ENCODE measurements at places on chromosomes 6 and 20.

DNA sequence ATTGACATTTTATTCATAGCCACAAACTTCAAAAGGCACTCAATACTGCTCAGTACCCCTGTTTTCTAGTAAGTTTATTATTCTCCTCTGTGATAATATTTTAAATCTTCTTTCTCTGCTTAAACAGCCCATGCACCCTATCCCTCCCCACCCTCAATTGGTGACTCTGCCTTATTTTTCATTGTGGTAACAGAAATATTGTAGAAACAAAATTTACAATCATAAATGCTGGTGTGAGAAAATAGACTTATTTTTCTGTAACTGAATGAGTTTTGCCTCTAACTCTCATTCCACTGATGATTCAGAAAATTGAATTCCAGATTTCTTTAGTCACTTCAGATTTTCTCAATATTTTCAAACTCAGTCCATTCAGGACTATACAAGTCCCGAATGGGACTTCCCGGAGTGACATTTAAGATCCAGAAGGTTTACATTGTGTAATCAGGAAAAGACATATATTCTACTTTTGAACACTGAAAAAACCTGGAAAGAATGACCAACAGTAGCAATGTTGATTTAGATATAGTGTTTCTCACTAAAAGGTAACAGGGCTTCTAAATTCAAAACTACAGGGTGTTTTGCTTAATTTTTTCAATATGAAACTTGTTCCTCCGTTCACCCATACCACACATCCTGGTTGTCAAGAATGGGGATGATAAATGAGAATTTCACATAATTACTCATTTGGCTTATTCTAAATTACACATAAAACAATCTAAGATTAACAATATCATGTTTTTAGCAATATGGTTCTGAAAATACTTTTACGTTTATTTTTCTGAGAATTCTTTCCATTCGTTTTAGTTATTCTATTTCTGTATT, 34.8 kb upstream of the UST start:
- DNase-seq, result no peak

DNA sequence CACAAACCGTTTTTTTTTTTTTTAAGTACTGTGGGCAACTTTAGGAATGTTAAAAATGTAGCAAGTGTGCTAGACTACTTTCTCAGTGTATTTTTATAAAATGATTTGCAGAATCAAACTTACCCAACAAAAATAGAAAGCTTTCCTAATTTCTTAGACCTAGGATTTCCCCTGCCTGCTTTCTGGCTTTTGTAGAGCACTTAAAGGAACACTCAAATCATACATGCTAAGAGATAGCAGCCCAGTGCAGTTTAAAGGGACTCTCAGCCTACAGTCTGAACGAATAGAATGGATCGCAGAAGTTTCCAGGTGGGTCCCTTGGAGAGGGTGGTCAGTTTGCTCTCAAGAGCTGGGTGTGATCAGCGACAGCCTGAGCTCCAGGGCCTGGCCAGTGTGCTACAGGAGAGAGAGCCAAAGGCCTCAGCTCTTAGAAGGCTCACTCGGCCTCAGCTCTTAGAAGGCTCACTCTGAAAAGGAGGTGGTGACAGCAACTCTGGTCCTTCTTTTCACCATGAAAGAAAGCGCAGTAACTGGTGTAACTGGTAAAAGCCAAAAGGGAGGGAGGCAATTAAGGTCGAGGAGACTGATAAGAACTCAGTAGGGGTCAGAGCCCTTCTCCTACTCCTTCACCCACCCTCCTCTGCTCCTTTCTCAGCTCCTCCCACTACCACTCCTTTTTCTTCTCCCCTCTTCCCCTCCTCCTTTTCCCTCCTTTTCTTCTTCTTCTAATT, 142.4 kb downstream of the ZFP64 start:
- DNase-seq, result no peak

DNA sequence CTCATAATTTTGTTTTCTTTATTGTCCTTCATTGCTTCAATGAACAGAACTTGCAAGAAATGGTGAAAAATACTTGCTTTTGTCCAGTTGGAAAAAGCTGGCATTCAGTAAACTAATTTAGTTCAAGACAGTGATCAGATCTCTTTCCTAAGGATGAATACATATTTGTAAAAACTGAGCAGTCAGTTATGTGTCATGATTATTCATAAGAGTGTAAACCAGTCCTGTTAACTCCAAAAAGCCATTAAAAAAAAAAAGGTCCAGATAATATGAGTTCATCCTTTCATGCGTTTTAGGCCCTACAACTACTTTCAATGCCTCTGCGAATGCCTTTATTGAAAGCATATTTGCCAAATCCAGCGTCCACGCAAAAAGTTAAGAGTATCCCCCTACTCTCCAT, 609 bp downstream of the PGM3 start:
- DNase-seq, result no peak

- peak; percentile 78 for DNase-seq
Observed at GRCh38 chr6:146358431-146359046, 185.1 kb upstream of the RAB32 start.

DNA sequence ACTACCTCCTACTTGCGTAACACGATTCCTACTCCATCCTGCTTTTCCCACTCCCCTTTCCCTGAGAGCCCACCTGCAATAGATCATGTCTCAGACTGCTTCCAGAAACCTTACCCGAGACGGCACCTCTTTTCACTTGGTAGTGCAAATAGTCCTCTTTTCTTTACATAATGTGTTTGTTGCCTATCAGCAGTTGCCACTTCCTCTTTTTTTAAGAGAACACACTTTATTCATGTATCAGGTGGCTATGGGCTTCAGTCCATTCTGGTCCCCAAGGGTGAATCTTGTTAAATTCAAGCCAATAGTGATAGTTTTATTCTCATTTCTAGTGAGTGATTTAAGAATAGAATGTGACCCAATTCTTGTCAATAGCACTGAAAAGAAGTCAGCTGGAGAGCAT, 57.7 kb upstream of the FERMT1 start:
- no peak for DNase-seq
